ENCODE measurements at places on chromosomes 4 and X.

- no peak for DNase-seq
Measured at GRCh38 chrX:121571333-121571732, 523.9 kb downstream of the GLUD2 start.

GRCh38 chr4:27000820-27001219 is 140.2 kb downstream of the STIM2 start:
- DNase-seq = no peak

DNA sequence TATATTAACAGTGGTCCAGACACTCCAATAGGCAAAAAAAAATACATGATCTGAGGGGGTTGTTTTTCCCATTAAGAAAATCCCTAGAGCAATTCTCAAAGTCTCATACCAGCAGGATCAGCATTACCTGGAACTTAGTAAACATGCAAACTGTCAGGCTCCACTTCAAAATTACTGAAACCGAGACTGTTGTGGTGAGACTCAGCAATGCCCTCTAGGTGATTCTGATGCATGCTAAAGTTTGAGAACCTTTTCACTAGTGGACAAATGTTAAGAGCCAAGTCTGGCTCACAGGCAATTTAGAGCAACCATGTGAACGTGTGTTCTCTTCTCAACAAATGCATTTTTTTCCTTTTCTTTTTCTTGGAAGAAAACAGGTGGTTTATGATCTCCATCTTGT is 30.2 kb downstream of the NEK1 start:
- no peak for DNase-seq

DNA sequence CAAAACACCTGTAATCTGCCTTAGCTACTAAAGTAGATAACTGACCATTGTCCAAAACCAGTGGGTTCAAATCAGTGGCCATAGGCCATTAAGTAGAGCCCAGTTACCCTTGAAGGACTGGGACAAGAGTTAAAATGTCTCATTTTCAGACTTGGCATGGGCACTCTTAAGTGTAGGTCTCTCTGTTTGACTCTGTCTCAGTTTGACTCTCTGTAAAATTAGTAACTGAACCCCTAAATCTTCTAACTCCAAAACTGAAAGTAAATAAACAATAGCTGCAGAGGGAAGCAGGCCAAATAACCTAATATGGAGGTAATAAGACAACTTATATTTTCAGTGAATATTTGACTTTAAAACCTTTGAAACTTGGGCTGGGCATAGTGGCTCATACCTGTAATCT is 89.1 kb downstream of the SLC16A2 start:
- no peak for DNase-seq

DNA sequence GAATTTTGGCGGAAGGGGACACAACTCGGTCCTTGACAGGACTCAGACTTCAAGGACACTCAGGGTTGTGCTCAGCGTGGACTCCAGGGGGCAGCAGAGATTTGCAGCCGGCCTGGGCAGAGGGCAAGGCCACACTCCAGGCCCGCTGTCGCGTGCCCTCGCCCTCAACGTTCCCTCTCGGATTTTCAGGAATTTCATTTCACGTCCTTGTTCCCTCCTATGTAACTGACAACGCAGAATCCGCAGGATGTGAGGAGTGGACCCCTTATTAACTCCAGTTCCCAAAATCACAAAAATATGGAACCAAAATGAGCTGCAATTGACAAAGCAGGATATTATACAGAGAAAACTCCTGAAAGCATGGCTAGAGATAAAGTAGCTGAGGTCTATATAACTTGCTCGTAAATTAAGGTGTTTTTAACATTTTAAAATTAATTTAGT is 21.0 kb upstream of the DCTD start:
- peak; percentile 64 for DNase-seq

DNA sequence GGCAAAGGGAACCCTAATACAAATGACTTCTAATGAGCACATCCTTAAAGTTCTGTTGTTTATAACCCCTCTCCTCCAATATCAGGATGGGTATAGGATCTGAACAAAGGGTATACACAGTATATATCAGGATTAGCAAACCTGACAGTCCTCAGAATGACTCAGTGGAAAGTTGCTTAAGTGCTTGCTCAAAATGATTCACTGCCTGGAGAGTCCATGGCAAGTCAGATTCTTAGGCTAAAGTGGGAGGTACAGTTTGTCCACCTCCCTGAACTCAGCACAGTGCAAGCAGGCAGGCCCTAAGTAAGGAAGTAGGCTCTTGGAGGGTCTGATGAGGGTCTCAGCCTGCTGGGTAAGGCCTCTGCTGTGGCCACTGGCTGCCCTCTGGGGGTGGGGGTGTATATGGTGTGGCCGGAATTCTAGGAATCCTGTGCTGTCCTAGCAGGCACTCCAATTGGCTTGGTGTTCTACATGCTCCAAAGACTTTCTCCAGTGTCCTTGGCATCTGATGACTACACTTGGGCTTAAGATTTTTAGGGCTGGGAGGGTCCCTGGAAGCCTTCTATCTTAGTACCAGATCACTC is 54.3 kb downstream of the CHRDL1 start:
- peak; percentile 16 for DNase-seq

DNA sequence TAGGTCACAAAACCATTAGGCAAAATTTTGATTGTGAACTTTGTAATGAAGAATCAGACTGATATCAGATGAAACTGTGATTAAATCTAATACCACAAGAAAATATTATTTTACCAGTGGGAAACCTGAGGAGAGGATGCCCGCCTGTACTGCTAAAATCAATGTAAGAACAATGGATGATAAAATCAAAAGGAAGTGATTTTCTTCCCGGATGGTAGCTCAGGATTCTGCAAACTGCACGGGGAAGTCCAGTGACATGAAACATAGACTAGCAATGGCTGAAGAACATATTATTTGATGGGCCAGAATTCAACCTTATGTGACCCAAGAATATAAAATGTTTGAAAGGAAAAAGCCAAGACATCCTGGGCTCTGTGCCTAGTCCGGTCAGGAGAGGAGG is 974.9 kb downstream of the PCDH18 start:
- DNase-seq = no peak

DNA sequence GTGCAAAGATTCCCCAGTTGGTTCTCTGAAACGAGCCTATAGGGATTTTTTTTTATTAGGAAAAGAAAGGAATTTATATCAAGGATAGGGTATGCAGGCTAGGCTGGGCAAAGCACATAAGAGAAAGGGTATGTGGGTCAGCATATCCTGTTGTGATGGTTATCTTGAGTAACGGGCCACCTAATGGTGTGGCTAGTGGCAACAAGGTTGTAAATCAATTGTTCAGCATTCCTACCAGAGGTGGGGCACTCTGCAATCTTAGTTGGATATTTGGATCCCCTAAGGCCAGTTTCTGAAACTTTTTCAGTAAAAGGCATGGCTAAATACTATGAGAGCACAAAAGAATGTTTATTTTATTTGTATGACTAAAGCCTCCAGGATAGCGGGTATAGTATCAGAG is 42.7 kb downstream of the DCAF12L1 start:
- no peak for DNase-seq

DNA sequence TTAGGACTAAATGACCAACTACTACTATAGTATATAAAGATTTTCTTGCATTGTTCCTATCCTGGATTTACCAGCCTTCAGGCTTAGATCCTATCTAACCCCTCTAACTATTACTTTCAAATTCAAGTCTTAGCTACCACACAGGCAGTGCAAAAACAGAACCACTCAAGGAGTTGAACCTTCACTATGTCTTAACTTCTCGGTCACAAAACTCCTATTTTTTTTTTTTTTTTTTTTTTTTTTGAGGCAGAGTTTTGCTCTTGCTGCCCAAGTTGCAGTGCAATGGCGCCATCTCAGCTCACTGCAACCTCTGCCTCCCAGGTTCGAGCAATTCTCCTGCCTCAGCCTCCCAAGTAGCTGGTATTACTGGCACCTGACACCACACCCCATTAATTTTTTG is 6.3 kb upstream of the FAM200B start:
- DNase-seq = no peak

DNA sequence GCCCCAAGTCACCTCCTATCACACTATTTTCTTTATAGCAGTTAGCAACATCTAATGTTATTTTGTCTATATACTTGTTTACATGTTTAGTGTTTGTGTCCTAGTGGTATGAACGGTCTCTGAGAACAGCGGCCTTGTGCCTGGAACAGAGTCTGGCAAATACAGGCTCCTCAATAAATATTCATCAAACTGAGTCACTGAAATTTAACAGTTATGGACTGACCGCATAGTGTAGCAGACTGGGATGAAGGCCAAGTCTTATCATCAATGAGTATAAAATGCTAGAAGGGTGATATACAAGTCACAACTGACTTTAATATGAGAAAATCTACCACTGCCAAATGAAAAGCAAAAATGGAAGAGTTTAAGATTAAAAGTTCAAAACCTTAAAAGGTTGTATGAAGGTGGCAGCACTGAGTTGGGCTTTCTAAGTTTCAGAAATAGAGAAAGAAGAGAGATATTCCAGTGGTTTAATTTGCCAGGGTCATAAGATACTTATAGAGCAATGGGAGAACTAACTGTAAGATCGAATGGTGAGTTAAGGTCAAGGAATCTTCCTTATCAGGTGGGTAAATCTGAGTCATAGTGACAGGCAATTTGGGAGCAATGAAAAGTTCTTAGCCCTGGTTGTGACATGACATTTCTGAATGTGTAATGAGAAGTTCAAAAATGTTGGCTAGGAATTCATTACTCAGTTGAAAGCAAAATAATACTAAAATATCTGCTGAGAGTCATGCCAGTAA is 34.9 kb downstream of the ELOVL6 start:
- peak; percentile 96 for DNase-seq

GRCh38 chrX:47145395-47146120 is 537 bp downstream of the RBM10 start:
- DNase-seq = no peak

DNA sequence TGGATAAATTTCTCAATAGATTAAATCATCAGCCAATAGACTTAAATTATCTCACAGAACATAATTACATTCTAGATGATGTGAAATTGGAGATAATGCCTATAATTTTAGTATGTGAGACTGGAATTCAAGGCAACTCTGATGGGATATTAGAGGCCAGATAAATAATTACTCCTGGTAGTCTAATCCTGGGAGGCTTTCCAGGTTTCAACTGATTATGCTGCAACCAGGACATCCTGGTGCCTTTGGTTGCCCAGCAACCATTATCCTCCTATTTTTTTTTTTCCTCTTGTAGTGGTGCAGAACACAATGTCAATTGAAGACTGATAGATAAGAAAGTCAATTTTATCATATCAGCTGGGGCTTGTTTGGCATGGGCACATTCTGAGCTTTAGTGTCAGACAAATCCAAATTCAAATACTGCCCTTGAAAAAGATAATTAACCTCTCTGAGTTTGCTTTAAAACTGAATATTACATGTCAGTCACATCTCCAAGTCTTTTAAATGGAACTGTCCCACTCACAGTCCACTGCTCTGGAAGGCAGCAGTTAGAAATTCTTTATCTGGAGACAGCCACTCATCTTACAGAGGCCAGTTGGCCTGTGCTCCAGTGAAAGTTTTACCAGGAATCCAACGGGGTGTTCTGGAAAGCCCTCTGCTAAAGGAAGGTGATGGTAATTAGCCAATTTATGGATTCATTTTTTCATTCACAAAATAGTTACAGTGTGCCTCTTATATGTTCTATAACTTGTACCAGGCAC is 95.3 kb upstream of the GUCY1A1 start:
- no peak for DNase-seq

- DNase-seq = no peak
Measured at GRCh38 chr4:109032671-109033070, 269.8 kb downstream of the COL25A1 start.

DNA sequence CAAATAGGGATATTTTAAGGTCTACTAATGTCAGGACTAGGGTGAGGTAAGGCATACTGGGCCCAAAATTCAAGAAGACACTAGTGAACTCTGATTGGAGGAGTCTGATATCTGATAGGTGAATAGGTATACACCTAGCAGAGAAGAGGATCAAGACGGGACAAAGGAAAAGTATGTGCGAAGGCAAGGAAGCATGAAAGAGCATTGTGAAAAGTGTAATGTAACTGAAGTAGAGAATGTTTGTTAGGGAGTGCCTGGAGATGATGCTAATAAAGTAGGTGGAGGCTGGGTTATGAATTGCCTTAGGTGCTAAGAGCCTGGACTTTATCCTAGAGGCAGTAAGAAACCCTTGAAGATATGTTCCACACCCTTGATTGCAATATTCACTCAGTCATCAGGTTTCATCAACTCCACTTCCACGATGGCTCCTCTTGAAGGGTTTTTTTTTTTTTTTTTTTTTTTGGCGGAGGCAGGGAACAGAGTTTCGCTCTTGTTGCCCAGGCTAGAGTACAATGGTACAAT is 49.9 kb upstream of the XIAP start:
- DNase-seq = no peak

- peak; percentile 10 for DNase-seq
Measured at GRCh38 chr4:14695095-14695845, 307.0 kb upstream of the CPEB2 start.

- peak; percentile 83 for DNase-seq
Measured at GRCh38 chrX:154717824-154718223, 33.1 kb downstream of the GAB3 start.

- no peak for DNase-seq
Measured at GRCh38 chr4:84915396-84915780, 51.1 kb downstream of the WDFY3 start.

GRCh38 chrX:152897222-152898131 is at the start of gene ZNF185:
TSS of gene ZNF185 (plus strand) at chrX:152898067. CDS start at chrX:152914490, 16,423 bp downstream.
- peak; percentile 45 for DNase-seq

GRCh38 chr4:123380728-123381716 is 15.6 kb upstream of the SPRY1 start:
- no peak for DNase-seq

GRCh38 chr4:81666491-81666890 is 194.8 kb upstream of the RASGEF1B start:
- no peak for DNase-seq

DNA sequence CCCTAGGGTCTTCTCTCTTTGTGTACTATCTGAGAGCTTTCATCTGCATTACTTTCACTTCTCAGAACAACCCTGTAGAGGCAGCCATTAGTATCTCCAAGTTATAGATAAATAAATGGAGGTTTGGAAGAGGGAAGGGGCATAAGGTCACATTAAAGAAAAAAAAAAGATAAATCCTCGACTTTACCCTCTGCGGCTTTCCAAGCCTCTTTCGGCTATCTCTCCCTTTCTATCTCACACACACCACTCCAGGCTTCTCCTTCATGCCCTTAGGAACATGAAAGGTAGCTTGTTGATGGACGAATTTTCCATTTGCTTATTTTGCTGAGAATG is 660 bp upstream of the ARHGEF9 start:
- DNase-seq = no peak

DNA sequence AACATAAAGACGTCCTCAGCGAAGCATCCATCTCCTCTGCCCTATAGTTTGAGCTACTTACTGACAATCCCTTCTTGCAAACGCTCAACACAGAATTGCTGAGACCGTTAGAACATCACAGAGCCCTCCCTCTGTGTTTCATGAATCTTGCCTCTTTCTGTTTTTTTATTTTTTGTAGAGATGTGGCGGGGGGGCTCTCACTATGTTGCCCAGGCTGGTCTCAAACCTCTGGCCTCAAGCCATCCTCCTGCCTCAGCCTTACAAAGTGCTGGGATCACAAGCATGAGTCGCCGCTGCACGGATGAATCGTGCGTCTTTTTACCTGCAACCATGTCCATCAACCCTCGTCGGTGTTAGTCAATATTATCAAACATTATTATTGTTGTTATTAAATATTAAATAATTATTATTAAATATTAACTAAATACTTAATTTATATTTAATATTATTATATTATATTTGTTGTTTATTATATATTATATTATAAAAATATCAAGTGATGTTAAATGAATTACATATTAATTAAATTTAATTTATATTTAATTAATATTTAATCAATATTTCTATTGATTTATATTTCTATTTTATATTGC is 200.7 kb downstream of the CRLF2 start:
- DNase-seq = no peak

GRCh38 chr4:68184923-68185322 is 55.3 kb upstream of the TMPRSS11F start:
- no peak for DNase-seq

Data from fibroblast of skin of back (primary cell).